GF-D8 (cell line): ENCODE measurements at places on chromosomes 3 and 15.

GRCh38 chr15:77821959-77822256, 189.2 kb upstream of the LINGO1 start:
- no peak for DNase-seq

DNA sequence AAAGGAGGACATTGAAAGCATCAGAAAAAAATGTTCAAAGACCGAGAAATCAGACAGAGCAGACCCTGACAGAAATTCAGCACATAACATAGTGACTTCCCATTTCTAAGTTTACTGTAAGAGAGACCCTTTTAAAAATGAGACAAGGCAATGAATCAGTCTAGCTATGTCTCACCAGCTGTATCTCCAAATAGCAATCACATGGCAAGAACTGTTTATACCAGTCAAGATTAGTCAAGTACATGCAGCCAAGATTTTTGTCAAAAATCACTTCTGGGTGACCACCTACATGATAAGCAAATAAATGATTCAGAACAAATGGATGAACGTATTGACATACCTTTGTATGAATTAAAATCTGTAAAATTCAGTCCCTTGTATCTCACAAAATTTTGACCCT, 138.0 kb downstream of the DTWD1 start:
- no peak for DNase-seq

DNA sequence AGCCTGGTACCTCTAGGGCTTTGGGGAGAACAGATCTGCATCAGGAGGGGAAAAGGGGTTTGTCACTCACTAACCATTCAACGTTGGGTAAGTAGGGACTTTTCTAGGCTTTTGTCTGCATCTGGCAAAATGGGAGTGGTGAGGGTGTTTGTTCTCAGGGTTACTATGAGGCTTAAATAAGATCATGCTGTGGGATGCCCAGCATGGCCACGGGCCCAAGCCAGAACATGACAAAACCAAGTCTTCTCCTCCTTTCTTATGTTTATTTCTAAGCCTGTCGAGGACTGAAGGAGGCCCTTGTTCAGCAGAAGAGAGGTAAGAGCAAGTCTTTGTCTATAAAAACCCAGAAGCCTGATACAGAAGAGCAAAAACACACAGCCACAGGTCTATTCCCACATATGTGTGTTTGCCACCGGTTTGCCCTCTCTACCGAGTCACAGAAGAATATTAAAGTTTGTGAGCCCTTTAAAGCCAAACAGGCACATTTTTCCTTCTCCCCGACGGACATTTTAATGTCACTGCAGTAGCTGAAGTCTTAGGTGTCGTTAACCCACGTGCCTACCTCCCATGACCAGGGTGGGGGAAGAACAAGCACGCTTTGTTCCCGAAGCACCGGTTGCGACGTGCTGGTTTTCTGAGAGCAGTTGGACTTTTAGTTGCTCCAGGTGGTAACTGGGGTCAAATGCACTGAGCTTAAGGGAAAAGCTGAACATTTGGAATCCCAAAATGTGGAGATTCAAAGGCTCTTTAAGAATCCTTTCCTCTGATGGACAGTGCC, 72.1 kb downstream of the NOX5 start:
- no peak for DNase-seq

GRCh38 chr3:105502333-105502732, 135.6 kb downstream of the ALCAM start:
- no peak for DNase-seq

- DNase-seq, result no peak
These were observed 51.8 kb upstream of the NUDT16 start for GRCh38 chr3:131329774-131330173.

DNA sequence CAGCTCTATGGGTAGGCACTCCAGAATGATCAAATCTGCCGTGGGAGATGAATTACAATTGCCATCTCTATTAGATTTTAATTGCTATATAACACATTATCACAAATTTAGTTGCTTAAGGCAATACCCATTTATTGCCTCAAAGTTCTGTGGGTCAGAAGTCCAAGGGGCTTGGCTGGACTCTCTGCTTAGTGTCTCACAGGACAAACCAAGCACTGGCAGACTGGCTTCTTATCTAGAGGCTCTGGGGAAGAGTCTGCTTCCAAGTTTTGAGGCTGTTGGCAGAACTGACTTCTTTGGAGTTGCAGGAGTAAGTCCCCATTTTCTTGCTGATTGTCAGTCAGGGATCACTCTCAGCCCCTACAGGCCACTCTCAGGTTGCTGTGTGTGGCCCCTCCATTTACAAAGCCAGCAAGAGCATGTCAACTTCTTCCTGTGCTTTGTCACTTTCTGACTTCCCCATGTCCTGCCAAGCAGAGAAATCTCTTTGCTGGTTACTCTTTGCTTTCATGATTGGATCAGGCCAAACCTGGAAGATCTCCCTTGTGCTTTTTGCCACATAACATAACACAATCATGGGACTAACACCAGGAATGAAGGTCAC, 93.5 kb upstream of the PRICKLE2 start:
- no peak for DNase-seq

DNA sequence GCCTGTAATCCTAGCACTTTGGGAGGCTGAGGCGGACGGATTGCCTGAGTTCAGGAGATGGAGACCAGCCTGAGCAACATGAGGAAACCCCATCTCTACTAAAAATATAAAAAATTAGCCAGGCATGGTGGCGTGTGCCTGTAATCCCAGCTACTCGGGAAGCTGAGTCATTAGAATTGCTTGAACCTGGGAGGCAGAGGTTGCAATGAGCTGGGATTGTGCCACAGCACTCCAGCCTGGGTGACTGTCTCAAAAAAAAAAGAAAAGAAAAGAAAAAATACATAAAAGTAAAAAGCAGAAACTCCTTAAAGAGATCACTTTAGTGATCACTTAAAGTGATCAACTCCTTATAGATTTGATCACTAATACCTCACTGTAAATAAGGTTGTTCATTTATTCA, 78.0 kb downstream of the GMPS start:
- no peak for DNase-seq
